Tibial artery (tissue), 4 donors: ENCODE measurements at places on chromosomes 11 and 22.

GRCh38 chr22:39240831-39241793 lies 3.7 kb downstream of the PDGFB start:
- peak overlapping the region; percentile 48 for H3K4me3 ChIP-seq
- H3K36me3 ChIP-seq = no peaks in the 10 kb centered on the region
- no peak for DNase-seq
- no peak overlapping the region for H3K27ac ChIP-seq
- no peaks in the 10 kb centered on the region for H3K27me3 ChIP-seq

DNA sequence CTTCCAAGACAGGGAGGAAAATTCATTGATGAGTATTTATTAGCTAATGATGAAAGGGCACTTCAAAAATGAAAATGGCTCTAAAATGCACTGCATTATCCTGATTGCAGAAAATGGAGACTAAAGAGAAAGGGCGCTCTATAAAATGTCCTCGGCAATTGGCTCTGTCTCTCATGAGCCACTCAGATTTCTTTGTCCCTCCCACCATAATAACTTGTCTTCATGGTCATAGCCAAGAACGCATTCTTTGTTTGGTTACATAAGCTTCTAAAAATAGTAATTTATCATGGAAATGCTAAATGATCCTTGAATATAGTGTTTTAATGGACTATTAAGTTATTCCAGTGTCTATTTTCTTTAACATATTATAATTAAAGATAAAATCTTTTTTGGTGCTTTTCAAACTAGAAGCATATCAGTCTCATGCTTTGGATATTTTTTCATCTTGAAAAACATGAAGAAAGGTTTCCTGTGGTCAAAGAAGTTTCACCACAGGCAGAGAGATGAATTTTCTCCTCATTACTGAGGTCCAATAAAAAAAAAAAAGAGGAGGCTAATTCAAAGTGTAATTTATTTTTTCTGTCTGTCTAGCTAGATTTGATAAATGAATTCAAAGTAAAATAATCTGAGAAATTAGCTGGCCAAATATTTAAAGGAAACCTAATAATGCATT lies 238.1 kb upstream of the BLID start:
- H3K36me3 ChIP-seq = no peaks in the 10 kb centered on the region
- H3K27ac ChIP-seq = peak overlapping the region; percentile 31

DNA sequence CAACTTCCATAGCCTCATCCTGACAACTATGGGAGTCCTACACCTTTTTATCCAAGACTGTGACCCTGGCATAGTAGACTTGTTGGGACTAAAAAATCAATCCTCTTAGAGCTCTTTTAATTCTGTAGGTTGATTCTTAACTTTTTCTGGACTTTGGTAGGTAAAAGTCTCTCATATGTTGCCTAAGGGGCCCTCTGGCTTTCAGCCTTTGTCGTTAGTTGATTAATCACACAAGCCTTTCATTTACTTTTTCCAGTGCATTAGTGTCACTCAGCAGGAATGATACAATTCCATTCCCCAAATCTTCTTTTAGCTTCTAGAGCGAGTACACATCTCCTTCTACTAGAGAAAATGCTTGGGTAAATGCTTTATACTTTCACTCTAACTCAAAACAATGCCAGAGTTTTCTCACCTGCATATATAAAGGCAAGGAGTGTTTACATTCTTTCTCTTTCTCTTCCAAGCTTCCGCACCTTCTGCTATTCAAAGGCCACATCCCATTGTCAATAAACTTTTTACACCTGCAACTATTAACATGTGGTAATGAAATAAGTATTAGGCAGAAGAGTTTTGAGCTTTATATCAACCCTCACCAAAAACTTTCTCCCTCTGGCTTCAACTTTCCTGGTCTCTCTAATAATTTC lies 516.6 kb downstream of the FAM181B start:
- DNase-seq = no peak
- H3K27me3 ChIP-seq = no peaks in the 10 kb centered on the region
- H3K36me3 ChIP-seq = no peaks in the 10 kb centered on the region
- no peaks in the 10 kb centered on the region for H3K4me1 ChIP-seq
- H3K27ac ChIP-seq = no peak overlapping the region
- H3K4me3 ChIP-seq = no peak overlapping the region

GRCh38 chr11:121829159-121829643 lies 286.8 kb downstream of the BLID start:
- no peak overlapping the region for H3K4me3 ChIP-seq
- H3K27ac ChIP-seq = peak overlapping the region; percentile 23
- H3K27me3 ChIP-seq = no peaks in the 10 kb centered on the region
- peak; percentile 41 for DNase-seq
- H3K4me1 ChIP-seq = no peaks in the 10 kb centered on the region

DNA sequence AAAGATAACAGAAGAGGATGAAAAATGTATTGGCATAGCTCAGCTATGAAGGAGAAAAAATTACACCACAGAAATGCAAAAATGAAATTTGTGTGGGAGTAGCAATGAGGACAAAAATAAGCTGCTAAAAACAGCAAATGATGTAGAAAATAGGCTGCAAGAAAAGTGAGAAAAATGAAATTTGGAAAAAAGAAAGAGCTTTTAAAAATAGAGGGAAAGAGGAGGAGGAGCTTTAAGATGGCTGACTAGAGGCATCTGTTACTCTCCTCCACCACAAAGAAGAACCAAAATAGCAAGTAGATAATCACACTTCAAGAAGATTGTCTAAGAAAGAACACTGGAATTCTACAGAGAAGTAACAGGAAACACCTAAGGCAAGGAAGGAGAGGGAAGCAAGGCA lies 23.7 kb upstream of the OR5AN1 start:
- no peak overlapping the region for H3K4me3 ChIP-seq
- H3K36me3 ChIP-seq = no peaks in the 10 kb centered on the region
- no peak overlapping the region for H3K27ac ChIP-seq
- H3K4me1 ChIP-seq = no peaks in the 10 kb centered on the region
- no peak for DNase-seq

GRCh38 chr11:69204246-69204940 lies 48.7 kb downstream of the SMIM38 start:
- H3K36me3 ChIP-seq = no peaks in the 10 kb centered on the region
- no peak overlapping the region for H3K4me3 ChIP-seq
- peak; percentile 15 for DNase-seq
- H3K27ac ChIP-seq = no peak overlapping the region
- H3K27me3 ChIP-seq = peaks cover 19% of the 10 kb centered on the region

DNA sequence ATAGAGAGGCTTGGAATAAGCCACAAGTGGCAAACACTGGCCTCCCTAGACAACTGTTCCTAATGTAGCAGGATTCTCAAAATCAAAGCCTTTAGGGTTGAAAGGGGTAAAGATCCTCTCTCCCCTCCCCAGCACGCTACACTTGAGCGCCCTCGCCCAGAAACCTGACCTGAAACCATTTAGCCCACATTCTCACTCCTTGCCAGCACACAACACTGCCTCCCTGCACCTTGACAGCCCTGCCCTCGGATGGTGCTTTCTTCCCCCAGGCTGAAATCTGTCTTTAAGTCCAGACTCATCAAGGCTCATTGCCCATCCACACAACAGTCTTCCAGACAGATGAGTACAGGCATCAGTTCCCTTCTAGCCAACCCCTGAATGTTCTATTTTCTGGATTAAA lies 26.5 kb downstream of the CWC15 start:
- no peak for DNase-seq
- H3K4me1 ChIP-seq = no peaks in the 10 kb centered on the region
- no peaks in the 10 kb centered on the region for H3K27me3 ChIP-seq
- H3K36me3 ChIP-seq = no peaks in the 10 kb centered on the region

- H3K27me3 ChIP-seq = peaks cover 38% of the 10 kb centered on the region
- H3K4me1 ChIP-seq = no peaks in the 10 kb centered on the region
- no peak overlapping the region for H3K27ac ChIP-seq
- H3K4me3 ChIP-seq = no peak overlapping the region
These were observed 3.6 kb downstream of the OTOG start for GRCh38 chr11:17550450-17551346.

DNA sequence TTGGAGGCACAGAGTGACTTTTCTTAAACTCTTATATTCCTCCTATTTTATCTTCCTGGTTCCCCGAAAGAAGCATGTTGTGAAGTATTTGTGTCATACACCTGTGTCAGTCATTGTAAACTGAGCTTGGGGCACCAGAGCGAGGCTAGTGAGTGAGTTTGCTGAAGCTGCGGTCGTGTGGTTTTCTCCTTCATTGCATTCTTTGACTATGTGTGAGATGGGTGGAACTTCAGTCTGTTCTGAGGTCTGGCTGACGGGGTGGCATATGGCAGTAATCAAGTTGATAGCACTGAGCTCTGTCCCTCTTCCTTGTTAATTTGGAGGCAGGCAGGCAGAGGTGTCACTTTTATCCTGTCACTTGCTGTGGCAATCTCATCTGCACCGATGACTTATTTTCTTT lies 4.2 kb downstream of the VPS26B start:
- no peaks in the 10 kb centered on the region for H3K36me3 ChIP-seq
- no peak overlapping the region for H3K27ac ChIP-seq
- DNase-seq = no peak
- no peaks in the 10 kb centered on the region for H3K27me3 ChIP-seq
- no peak overlapping the region for H3K4me3 ChIP-seq

DNA sequence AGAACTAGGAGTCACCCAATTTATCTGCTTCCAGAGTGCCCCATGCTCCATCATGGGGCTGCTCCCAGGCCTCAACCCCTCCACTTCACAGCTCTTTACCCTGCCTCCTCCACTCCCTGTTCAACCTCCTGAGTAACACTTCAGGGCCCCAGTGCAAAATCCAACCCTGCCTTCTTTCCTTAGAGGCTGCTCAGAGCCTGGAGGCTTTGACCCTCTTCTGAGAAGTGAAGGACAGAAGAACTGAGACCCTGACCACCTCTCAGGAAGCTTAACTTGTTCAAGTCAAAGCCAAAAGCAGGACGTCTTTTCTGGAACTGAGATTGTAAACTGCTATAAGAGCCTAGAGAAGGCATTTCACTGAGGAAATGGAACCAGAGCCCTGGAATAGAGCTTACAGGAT lies 15.5 kb downstream of the EIF3F start:
- DNase-seq = no peak

- H3K36me3 ChIP-seq = no peaks in the 10 kb centered on the region
- no peak overlapping the region for H3K4me3 ChIP-seq
- no peaks in the 10 kb centered on the region for H3K4me1 ChIP-seq
These were observed 19.9 kb downstream of the GLYAT start for GRCh38 chr11:58711832-58712231.
